OCI-LY7 (cell line): ENCODE measurements at places on chromosomes 1 and 21.

DNA sequence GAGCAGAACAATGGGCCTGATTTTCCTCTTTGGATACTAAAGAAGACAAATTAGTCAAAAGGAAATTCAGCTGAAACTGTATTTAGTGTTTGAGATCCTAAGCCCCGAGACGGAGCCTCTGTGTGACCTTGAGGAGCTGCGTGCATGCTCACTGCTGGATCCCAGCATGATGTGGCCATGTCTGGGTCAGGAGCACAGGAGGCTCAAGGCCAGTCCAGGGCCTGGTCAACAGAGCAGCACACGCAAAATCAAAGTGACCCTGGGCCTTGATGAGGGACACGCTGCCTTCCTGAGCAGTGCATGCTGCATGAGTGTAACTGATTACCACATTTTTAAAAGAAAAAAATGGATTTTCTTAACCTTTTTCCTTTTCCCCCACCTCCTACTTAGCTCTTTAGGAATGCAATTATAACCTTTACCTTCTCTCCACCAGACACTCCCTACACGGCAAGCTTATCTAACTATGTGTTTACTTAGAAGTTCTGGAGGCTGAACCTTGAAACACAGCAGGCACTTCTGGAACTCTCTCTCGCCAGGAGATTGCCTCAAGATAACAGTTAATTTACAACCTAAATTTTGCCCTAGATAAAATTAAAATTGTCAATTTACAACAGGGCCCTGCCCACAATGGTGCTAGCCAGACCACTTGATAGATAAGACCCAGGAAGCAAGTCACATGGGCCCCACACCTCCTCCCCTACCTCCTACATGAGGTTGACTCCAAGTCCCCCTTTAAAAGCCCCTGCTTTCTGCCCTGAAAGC, 144.6 kb downstream of the LRIG2 start:
- DNase-seq, result no peak

- DNase-seq, result peak; percentile 63
These were observed 50.5 kb downstream of the RASSF5 start for GRCh38 chr1:206557636-206558473.

GRCh38 chr1:10555635-10556429, 81.1 kb downstream of the PEX14 start:
- peak; percentile 8 for DNase-seq

DNA sequence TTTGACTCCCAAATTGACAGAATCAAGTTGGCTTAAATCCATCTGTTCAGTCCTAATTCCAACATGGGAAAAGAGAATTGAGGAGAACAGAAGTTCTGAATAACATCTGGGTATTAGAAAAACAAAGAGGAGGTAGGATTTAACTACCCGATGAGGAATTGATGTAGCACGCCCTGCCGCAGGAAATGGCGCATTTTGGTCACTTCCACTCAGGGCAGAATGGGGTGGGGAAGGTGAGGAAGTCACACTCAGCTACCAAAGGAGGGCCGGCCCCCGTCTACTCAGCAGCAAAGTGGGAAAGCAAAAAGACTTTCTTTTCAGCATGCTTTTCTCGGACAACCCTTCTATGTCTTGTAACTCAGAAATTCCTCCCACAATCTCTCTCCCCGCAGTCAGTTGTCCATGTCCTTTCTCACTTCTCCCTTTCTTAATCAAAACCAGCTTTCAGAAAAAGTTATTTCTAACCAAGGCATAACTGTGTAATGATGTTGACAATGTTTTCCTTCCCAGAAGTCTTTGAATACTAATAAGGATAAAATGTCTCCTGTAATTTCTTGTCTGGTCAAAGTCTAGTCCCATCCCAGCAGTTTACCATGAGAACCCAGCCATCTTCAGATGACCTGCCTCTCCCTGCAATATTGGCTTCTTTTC, 60.5 kb upstream of the SIPA1L2 start:
- no peak for DNase-seq

DNA sequence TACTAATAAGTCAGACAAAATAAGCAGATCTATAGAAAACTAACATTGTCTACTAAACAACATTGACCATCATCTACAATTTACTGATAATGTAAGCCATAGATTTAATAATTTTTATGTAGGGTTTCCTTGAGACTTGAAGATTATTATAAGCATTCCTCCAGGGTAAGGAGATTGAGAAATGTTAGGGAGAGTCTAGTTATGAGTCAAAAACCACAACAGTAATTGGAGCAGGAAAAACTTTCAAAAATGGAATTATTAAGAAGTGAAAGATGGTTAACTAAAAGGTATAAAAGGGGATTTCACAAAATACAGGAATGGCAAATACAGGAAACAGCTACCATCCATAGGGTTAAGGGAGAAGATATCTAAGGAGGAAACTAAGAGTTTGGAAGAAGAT, 12.4 kb upstream of the UHMK1 start:
- no peak for DNase-seq

DNA sequence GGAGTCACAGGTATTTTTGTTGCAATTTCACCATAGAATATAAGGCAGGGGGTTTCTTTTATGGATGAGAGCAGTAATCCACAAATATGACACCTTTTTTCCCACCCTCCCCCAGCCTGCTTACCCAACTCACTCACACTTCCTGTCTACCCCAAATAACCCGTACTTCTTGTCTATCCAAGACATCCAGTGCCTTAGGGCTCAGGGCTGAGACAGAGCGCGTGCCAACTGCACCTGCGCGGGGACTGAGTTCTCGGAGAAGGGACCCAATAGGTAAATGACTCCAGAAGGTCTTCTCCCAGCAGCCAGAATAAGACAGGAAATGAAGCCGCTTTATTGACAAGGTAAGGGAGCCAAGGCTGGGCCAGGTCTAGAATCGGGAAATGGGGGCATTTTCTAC, 369.1 kb downstream of the SIPA1L2 start:
- DNase-seq, result no peak

DNA sequence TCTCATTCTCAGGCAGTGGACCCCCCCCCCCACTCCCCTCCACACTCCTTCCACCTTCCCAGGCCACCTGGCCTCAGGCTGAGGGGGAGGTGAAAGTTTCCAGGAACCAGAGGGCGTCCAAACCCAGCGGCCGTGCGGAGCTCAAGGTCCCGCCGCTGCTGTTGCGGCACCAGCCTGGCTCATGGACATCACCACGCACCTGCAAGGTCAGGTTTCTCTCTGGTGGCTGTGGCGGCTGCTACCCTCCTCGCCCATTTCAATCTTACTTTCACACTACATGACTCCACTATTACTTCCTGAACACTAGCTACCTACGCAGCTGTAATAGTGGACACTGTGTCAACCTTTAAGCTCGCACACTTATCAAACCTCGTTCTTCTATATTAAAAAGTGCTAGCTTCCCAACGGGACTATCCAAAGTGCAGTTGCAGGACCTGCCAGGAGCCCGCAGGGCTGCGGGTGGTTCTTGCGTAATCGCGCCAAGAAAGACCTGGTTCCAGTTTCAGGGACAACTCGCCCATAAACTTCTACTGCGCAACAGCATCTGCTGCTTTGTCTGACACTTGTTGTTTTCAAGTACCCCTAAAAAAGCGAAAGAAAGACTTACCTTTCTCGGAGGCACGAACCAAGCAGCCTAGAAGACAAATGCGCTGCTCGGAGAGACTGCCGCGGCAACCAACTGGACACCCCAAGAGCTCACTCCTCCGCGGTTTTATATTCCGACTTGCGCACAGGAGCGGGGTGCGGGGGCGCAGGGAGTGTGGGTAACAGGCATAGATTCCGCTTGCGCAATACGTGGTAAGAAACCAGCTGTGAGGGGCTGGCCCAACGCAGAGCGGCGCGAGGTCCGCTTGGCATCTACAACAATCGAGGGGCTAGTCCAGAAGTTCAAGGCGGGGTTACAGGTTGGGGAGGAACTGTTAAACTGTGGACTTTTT, at the start of gene DIRAS3:
TSS of gene DIRAS3 (minus strand) at position 687 of the 938 bp plus-strand sequence. CDS start 3,330 bp downstream, outside the sequence.
- DNase-seq, result no peak

DNA sequence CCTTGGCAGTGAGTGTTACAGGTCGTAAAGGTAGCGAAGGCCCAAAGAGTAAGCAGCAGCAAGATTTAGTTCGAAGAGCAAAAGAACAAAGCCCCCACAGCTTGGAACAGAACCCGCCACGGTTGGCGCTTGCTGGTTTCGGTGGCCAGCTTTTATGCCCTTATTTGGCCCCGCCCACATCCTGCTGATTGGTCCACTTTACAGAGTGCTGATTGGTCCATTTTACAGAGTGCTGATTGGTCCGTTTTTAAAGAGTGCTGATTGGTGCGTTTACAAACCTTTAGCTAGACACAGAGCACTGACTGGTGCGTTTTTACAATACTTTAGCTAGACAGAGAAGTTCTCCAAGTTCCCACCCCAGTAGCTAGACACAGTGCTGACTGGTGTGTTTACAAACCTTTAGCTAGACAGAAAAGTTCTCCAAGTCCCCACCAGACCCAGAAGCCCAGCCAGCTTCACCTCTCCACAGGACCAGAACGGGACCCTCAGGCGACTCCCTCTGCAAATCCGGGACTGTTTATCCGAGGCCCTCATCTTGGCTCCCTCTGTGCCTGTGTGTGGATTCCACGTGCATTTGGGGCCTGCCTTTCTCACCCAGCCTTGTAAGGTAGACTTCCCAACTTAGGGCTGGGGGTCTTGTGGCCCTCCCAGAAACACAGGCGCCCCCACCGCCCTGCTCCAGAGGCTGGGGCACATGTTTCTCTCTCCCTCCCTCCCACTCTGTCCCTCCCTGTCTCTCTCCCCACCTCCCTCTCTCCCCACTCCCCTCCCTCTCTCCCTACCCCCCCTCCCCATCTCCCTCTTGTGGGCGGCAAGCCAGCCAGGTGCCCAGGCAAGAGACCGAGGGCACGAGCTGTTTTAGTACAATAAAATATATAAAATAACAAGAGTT, 12.6 kb downstream of the FTCD start:
- DNase-seq, result no peak

DNA sequence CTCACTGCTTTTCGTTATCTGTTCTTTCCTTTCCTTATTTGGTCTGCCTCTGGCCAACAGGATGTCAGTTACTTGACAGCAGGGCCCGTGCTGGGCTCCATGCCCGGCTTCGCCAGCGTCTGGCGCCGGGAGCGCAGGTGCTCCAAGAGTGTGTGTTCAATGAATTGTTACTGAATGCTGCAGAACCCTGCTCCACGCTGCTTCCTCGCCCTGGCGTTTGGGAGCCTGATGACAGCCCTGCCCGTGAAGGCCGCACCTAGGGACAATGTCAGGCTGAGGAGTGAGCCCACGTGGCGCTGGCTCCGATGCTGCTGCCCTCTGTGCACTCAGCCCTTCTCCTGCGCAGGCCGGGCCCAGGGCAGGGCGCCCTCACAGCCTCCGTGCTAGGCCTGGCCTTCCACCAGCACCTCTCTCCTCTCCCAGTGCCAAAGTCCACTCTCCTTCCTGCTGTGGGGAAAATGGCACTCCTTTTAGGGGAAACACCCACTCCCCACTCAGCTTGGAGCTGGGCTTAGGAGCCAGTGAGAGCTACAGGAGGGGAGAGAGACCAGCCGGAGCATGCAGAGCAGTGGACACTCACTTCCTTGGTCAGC, 51.4 kb downstream of the ACBD3 start:
- DNase-seq, result no peak

- DNase-seq, result no peak
These were observed 110.3 kb downstream of the TBX15 start for GRCh38 chr1:118877668-118878396.

DNA sequence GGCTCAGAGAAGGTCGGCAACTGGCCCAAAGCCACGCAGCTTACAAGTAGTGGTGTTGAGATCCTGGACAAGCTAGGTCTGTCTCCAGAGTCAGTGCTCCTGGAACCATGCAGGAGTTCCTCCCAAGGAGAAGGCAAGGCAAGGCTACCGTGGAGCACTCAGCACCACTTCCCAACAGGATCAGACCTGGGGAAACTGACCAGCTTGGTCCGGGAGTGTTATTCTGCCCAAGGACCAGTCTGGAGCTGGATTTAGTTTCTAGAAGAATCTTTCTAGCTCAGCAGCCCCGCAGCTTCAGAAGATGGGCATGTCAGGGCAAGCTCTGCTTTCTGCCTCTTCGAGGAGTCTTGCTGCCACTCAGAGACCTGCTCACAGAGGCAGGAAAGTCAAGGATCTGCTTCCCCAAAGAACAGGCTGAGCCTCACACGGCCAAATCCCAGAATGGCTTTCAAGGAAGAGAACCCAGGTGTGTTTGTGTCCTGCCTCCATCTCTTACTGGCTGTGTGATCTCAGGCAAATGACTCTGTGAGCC, 302.8 kb downstream of the MATN1 start:
- no peak for DNase-seq
